ENCODE measurements at places on chromosomes 2 and 18.

GRCh38 chr2:218645126-218645525, 14.3 kb downstream of the ZNF142 start:
- no peak for DNase-seq

GRCh38 chr2:64225491-64225890, 81.3 kb upstream of the PELI1 start:
- DNase-seq: no peak

- DNase-seq: no peak
These were observed 268.1 kb downstream of the NDUFA10 start for GRCh38 chr2:239756790-239757760.

- DNase-seq: no peak
These were observed 70.7 kb downstream of the RBM43 start for GRCh38 chr2:151191001-151191400.

- DNase-seq: no peak
These were observed 428.2 kb upstream of the ETAA1 start for GRCh38 chr2:66968946-66969345.

- DNase-seq: no peak
These were observed 615 bp downstream of the GORASP2 start for GRCh38 chr2:170929686-170930050.

DNA sequence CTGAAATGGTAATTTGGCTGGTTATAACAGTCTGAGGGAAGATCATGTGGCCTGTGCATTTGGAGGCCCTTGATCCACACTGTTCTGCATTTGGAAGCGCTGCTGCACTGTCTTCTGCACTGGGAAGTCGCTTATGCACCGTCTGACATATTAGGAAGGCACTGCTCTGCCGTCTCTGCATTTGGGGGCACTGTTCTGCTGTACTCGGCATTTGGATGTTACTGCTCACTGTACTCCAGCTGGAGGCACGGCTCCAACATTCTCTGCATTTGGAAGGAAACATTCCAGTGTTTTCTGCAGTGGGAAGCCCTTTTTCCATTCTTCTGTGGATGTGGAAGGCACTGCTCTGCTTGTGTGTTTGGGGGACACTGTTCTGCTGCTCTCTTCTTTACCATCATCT, 9.6 kb upstream of the PROM2 start:
- no peak for DNase-seq

GRCh38 chr18:68893354-68893753, 95.5 kb downstream of the CCDC102B start:
- no peak for DNase-seq

DNA sequence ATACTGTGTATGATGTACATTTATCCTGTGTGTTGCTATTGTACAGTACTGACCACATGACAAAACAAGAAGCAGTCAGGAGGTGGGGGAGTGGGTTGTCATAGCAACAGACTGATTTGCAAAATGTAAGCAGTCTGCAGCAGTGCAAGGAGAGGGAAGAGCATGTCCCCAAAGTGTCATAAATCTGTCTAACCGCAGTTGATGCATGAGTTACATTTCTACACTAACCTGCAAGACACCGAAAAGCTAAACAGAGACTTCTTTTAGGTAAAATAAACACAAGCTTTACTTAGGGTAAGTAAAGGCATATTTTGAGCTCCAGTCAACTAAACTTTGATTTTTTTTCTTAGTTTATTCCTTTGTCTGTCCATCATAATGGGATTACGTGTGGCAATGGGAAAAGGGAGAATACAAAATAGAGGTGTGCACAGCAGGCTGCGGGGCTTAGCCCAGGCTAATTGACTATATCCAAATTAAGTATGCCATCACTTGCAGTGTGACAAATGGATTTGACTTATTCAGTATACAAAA, 134.5 kb downstream of the MEIS1 start:
- no peak for DNase-seq

GRCh38 chr18:42536442-42536841, 579.0 kb downstream of the RIT2 start:
- no peak for DNase-seq

GRCh38 chr2:59236723-59237122, 995.6 kb upstream of the FANCL start:
- no peak for DNase-seq

DNA sequence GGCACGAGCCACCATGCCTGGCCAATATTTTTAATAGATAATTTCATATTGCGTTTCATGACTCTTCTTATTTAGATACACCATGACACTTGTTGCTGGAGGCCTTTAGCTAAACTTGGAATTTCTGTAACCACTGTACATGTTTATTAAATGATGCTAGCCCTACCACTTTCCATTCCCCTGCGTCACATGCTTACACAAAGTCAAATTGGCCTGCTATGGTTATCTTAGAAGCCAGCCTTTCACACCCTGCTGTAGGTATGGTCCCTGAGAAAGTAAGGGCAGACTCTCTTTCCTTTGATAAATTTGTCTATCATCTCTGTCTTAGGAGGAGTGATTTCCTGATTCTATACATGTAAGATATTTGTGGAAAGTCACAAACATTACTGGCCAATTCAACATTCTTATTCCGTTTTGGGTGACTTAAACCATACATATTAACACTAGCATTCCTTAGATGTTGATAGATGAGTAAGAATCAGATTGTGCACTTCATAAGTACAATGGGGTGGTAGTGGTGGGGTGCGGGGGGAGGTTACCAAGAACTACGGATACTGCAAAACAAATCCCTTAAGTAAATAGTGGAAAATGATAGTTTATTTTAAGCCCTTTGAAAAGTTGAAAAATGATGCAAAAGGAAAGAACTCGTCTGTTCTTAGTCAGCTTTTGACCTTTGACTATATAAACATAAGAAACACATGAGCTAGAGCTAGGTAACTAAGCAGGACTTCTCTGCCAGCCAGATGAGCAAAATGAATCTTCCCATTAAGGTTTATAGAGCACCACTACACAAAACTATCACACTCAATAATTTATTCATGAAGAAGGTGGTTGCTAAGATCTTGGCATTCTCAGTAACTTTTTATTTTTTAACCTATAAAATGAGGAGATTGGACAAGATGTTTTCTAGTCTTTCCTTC, 7.9 kb upstream of the NDUFV2 start:
- no peak for DNase-seq

DNA sequence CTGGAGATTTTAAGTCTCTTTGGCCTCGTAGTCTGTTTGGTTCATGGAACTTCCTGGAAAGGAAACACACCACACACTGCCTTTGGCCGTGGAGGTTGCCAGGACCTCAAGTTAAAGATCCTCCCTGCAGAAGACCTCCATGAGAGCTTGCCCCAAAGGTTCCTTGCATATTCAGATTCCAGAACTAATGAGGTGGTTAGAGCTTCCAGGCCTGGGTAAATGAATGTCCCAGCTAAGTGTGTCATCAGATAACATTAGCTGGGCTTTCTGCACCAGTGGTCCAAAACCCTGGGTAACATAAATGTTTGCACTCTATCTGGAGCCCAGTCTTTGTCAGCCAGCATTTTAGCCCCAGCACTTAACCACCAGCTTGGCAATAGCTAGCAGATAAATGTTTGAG, 122.1 kb upstream of the EML6 start:
- no peak for DNase-seq

DNA sequence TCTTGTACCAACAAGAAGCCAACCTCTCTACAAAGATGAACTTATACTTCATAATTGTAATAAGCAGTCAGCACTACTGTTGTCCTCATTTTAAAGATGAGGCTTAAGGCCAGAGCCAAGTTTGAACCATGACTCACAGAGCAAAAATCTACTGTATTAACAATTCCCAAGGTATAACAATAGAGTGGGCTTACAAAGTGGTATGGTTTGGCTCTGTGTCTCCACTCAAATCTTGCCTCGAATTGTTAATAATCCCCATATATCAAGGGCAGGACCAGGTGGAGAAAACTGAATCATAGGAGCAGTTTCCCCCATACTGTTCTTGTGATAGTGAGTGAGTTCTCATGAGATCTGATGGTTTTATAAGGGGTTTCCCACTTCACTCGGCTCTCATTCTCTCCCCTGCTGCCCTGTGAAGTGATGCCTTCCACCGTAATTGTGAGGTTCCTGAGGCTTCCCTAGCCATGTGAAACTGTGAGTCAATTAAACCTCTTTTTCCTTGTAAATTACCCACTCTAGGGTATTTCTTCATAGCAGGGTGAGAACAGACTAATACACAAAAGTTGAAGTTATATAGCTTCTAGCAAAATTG, 19.5 kb downstream of the MRPL44 start:
- no peak for DNase-seq

DNA sequence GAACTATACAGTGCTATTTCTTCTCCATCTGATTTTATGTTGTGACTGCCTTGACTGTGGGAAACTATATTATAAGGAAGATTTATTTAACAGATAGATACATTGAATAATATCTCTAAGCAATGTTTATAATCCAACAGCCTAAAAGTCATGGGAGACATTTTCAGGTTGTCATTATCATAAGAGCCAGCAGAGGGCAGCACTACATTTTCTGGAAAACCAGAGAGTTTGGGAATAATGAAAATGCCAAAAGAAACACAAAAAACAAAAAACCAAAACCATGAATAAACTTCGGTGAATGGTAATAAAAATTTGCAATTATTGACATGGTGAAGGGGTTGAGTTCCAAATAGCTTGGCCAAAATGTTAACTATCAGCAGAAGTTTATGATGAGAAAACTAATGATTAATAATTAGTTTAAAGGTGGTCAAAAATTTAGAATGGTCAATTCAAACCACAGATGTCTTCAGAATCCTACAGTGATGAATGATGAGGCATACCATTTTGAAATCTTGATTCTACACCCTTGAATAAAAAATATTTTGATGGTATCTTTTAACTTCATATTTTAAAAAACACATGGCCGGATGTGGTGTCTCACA, 4.7 kb downstream of the EEF1B2 start:
- no peak for DNase-seq

- DNase-seq: no peak
These were observed 143.1 kb downstream of the MCFD2 start for GRCh38 chr2:46772500-46772899.

DNA sequence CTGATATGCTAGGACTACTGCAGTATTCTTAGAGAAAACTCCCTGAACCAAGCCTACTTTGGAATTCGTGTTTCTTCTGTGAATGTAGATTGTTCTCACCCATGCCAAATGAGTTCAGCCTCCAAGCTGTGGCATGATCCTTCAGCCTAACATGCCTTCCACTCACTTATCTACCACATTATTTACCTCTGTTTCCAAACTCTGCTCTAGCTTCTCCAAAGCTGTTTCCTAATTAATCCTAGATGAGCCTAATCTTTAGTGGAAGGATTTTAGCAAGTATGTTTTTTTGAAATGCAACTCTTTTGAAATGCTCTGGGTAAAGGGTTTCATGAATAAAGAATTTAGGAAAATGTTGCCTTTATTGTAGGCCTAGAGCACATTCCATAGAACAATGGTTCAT, 152.9 kb upstream of the MMADHC start:
- DNase-seq: no peak

- DNase-seq: no peak
These were observed 106.1 kb downstream of the ZNF516 start for GRCh38 chr18:76388891-76389423.

GRCh38 chr18:5516841-5517240, 27.0 kb downstream of the EPB41L3 start:
- DNase-seq: no peak

GRCh38 chr18:66558773-66559172, 45.1 kb downstream of the CDH19 start:
- no peak for DNase-seq

DNA sequence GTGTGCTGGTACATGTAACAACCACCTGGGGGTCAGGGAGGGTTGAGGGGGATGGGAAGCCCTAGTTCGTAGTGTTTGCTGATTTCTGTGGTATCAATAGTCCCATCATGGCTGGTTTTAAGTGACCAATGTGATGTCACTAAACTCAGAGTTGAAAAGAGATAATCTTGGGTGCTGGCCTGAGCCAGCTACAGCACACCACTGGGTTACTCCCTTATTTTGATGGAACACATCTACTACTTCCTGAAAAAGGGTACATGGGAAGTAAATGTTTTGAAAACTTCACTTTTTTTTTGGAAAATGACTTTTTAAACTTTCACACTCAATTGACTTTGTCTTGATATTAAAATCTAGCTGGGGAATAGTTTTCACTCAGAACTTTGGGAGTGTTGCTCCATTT, 87.0 kb upstream of the CXCR4 start:
- DNase-seq: no peak

DNA sequence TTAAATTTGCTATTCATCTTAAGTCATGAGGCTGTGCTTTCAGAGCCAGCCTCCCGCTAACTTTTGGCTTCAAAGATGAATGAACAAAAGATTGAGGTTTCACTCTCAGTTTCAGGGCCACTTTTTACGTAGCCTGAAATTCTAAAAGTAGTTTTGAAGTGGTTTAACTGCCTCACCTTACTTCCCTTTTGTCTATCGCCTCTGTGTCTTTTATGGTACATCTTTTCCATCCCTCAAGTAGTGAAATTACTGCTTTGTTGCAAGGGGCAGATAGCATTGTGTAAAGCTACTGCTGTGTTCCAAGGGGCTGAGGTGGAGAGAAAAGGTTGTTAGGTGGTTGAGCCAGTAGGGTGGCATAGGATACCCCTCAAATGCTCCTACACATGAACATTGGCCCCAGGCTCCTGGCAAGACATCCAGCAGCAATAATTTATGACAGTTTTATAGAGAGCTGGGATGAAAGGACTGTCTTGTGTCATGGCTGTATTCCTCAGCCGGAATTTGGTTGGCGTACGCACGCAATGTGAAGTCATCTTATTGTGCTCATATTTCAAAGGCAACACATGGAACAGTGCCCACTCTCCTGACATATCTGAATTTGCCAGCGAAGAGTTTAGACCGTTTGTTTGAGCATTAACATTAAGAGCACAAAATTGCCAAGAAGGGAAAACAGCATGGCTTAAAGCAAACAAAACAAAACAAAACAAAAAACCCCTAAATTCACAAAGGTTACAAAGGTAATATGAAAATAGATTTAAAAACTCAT, 32.2 kb downstream of the QPCT start:
- DNase-seq: no peak

DNA sequence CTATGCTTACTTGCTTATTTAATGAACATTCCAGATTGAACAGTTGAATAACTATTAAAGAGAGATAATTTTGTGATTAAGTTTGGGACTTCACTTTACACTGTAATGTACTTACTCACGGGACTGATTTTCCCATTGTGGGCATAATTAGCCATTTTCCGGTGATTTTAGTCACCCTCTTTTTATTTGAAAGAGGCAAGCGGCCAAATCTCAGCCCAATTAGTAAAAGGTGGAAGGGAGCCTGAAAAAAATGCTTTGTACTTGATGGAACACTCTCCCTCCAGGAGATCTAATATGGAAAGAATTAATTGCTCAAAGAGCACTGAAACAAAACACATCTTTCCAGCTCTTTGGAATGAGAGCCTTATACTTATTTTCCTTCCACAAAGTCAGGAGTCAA, 50.2 kb downstream of the CALCRL start:
- DNase-seq: no peak

- DNase-seq: no peak
These were observed 71.0 kb downstream of the NOL4 start for GRCh38 chr18:34153711-34154110.

GRCh38 chr2:134136731-134137130, 117.1 kb upstream of the MGAT5 start:
- DNase-seq: no peak

GRCh38 chr2:38932586-38932985, 42.9 kb downstream of the ARHGEF33 start:
- DNase-seq: no peak

- DNase-seq: no peak
These were observed 73.2 kb downstream of the MAP4K4 start for GRCh38 chr2:101770726-101771125.

Measured in brain pericyte (primary cell).